Ureter (tissue), 1 donor: ENCODE measurements at places on chromosomes 1 and 21.

GRCh38 chr1:151065089-151065645, 5.0 kb downstream of the MLLT11 start:
- DNase-seq: no peak

GRCh38 chr1:30332116-30333094, 391.0 kb downstream of the MATN1 start:
- no peak for DNase-seq

DNA sequence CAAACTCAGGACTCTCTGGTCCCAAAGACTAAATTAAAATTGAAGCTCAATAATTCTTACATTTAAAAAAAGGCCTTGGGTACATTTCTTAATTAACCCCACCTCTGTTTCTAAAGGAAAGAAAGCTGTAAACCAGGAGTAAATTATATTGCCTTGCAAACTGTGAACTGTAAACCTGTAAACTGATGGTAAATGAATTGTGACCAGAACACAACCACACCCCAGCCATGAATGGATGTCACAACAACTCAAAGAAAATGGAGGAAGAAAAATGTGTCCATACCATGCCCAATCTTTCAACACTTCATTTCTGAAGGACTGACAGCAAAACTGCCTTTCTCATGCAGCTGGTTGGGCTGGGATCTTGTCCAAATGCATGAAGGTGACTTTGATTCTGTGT, 171.3 kb upstream of the C1orf87 start:
- DNase-seq: no peak

- DNase-seq: no peak
Observed at GRCh38 chr1:30743584-30744059, 14.0 kb downstream of the LAPTM5 start.

DNA sequence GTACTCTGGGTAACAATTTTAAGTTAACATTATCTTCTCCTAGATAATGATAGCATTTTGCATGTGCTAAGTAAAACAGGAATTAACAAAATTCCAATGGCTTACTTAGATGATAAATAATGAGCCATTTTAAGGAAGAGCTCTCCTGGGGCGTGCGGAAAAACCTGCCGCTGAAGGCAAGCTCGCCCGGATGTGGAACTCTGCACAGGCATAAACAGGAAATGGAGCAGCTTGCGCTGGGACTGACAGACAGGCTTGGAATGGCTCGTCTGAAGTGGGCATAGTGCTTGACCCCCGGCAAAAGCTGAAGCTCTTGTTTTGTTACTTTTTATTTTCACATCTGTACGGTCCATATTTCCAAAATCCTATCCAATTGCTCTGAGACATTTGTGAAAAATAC, 169.2 kb downstream of the ZNF281 start:
- no peak for DNase-seq
